NCI-H526 (cell line): ENCODE measurements at places on chromosomes 7 and 10.

GRCh38 chr7:122970740-122971725 is 24.5 kb downstream of the TAS2R16 start:
- DNase-seq: no peak

- no peak for DNase-seq
Measured at GRCh38 chr7:14368285-14368684, 378.8 kb upstream of the ETV1 start.

DNA sequence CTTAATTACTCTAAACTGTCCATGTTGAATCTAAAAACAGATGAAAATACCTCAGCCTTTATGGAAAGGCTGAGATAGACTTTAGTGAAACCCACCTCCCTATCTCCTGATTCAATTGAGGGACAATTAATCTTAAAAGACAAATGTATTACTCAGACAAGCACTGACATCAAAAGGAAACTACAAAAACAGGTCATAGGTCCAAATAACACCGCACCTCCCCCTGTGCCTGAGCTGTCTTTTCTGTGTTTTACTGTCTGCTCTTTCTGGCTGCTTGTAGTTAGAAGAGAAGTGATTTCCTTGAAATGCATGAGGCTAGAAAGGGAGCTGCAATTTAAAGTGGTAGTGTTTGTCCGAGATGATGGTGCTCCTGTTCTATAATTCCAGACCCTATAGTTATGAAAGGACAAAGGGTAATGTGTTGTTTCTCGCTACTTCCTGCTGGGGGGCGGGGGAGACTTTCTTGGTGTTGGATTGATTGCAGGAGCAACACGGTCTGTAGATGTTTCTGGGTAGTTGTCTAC is 16.0 kb downstream of the AKR1C8 start:
- no peak for DNase-seq

- peak; percentile 18 for DNase-seq
Measured at GRCh38 chr7:68694656-68695055, 903.6 kb upstream of the AUTS2 start.

- no peak for DNase-seq
Measured at GRCh38 chr10:86876748-86877147, 80.7 kb downstream of the MMRN2 start.

DNA sequence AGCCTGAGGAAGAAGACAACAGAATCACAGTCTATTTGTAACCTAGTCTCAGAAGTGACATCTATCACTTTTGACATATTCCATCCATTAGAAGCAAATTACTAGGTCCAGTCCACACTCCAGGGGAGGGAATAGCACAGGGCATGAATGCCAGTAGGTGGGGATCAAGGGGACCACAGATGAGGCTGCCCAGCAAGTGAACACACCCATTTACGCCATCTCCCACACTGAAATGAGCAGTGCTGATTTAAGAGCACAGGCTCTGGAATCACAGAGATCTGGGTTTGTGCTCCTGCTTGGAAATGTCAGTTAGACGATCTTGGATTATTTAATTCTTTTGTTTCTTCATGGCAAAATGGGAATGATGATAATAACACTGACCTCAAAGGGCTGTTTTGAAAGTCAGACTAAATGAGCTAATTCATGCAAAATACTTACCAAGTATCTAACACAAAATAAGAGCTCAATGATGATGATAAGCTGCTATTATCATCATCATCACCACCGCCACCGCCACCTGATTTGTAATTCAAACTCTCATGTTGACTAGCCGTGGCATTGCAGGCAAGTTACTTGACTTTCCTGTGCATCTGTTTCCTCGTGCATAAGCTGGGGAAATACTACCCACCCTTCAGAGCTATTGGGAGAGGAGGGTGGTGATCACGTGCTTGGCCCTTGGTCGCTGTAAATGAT is 138.9 kb upstream of the KLF14 start:
- DNase-seq: peak; percentile 79

DNA sequence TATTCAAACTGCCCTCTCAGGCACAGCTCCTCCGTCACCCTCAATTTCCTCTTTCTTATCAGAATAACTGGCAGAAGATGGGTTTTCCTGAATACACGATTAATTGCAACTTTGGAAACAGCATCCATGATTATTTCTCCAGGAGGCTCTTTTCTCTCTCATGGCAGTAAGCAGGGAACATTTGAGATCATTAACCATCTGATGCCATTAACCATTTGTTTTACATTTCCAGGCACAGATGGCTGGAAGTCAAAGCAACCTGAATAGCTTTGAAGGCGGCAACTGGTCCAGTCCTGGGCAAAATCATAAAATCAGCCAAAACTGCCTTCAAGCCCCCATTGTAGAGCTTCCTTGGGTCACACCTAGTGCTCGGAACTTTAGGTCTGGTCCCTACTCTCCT is 289.5 kb upstream of the AOAH start:
- no peak for DNase-seq

GRCh38 chr10:85098835-85099521 is 770.6 kb downstream of the CCSER2 start:
- DNase-seq: no peak

DNA sequence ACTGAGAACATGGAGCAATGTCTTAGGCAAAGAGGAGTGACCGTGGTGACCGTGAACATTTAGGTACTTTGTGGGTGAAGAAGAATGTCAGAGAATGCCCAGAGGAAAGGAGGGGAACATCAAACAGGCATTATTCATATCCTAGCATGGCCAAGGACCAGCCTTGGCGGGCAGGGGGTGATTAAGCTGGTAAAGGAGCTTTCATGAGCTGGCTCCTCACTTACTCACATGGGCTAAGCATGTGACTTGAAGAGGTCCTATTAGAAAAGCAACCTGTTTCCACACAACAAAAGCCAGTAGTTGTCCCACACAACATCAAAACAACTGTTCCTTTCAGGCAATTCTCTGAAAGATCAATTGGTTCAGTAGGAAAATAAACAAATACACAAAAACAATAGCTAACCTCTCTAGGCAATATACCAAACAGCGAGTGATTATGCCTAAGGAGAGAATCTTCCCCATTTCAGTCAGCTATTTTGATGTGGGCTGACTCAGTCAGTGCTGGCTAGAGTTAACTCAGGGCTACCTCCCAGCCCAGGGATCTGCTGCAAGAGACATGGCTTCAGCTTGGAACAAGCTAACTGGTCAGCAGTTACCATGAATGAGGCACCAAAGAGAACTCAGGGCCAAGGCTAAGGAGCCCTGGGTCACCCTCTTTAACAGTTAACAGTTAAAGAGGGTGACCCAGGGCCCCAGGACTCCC is 283.5 kb downstream of the ARHGAP12 start:
- DNase-seq: no peak

DNA sequence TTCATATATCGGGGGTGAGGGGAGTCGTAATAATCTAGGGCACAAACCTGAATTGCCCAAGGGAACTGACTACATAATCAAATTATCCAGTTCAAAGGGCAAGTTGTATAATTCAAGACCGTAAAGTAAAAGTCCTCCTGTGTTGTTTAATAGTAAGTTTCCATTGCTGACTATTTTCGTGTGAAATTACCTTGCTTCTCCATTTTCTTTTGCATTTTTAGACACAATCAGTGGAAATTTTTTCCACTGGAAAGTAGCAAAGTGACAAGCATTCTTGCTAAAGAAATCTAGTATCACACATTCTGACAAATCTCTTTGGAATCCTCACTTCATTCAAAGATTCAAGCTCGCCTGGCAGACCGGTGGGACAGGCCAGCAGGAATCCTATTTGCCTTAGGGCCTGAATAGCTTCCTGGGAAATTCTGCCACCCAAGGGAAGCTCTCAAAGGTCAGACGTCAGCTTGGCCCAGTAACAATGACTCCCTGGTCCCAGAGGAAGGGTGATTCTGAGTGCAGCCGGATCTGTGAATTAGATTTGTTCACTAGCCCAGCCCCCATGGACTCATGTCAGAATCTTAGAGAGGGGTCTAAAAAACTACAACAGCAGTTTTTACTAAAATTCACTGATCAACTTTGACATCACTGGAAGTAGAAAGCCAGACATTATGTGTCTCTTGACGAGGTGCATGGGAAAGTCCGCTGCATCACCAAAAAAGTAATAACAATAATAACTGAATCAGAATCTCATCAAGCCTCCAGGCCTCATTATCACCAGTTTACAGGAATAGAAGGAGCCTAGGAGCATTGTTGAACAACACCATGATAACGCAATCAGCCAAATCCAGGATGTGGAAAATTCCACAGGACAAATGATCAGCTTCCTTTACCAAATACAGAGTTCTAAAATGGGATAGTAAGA is 161.0 kb downstream of the SKIDA1 start:
- DNase-seq: peak; percentile 20

DNA sequence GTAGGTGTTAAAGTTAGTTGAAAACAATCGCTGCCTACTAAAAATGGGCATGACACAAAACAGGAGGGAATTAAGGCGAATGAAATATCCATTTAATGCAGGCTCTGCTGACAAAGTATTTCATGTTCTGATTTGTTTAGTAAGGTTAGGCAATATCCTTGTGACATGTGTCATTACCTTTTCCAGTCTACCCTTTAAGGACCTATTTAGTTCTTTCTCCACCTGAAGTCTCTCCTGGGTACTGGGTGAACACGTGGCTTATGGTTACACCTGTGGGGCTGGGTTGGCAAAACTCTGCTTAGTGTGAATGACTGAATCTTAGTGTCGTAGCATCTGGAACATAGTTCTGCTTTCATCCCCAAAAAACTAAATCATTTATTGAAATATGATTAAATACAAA is 313.5 kb downstream of the CCDC3 start:
- DNase-seq: no peak

GRCh38 chr7:2100278-2101208 is 132.2 kb downstream of the MAD1L1 start:
- DNase-seq: peak; percentile 67

DNA sequence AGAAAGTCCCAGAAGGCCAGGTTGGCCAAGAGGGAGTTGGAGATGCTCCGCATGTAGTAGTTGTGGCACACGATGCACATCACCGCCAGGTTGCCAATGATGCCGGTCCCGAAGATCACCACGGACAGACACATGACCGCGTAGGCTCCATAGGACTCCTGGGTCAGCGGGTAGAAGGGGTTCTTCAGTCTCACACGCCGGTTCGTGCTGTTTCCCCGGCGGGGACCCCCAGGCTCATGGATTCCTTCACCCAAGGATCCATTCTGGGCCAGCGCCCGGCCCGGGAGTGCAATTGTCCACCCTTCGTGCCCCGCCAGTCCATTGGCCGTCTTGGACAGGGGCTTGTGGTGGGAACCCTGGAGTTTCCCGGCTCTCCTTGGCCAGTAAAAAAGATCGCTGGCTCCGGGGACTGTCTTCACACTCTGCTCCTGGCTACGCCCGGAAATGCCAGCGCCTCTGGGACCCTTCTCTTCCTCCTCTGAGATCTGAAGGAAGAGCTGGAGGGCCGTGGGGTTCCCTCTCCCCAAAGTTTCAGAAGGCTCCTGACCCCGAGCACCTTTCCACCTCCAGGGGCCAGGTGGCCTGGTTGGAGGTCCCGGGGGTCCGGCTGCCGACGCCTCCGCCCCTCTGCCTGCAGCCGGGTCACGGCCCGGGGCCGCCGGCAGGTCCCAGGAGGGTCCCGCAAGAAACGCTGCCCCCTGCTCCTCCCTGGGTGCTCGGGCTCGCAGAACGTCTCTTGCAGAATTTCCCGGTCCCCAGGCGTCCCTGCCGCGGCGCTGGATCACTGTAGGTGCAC is 1.3 kb downstream of the GPR37 start:
- peak; percentile 34 for DNase-seq

DNA sequence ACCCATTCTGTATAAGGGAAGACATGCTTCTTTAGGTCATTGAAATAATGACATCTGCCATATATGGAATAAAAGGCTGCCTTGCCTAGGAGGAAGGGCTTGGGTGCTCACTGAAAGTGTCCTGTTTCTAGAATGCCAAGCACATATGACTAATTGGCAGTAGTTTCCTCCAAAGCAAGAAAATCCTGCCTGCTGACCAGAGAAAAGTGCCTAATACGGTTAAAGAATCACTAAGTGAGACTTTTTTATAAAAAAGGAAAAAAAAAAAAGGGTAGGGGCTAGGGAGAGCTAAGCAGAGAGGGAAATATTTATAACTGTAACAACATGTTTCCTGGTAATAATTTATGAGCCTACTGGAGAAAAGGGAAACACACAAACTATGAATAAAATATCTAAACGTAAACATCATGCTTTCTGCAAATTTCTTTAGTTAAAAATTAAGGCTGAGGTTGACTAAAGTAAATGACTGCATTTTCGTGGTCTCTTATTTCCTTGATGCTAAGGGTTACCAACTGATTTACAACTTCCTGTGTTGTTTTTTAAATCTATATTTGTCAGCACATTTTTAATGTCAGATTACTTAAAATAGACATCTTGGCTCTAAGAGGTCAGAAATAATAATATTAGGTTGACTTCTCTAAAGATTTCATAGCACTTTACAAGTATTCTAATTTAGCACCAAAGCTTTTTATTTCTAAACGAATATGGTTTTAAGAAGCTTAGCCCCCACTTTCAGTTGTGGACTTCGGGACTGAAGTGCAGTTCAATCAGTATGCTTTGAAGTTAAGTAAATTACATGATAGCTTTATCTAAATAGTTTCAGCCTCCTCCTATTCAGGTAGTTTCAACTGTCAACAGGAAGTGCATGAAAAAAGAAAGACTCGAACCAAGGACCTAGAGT is 89.6 kb downstream of the CABCOCO1 start:
- no peak for DNase-seq

- no peak for DNase-seq
Measured at GRCh38 chr10:91634898-91635297, 2.0 kb upstream of the PPP1R3C start.

DNA sequence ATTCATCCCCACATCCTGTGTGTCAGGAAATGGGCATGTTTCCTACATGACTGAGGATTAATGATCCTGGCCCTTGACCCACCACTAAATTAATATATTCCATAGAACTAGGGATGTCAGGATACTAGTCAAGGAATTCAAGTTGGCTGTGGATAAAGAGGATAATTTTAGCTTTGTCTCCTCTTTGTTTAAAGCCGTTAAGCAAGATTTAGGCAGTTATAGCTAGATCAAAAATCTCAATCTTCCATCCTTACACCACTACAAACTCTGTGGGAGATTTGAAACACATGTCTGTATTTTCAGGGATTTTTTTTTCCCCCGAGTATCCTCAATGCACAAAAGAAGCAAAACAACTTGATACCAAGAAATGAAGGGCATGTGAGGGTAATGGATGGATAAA is 417.1 kb downstream of the MAGI2 start:
- DNase-seq: no peak

- DNase-seq: no peak
Measured at GRCh38 chr10:8331387-8331786, 276.9 kb downstream of the GATA3 start.

GRCh38 chr7:87083865-87084519 is 24.5 kb upstream of the ELAPOR2 start:
- DNase-seq: no peak
